Fibroblast of lung (primary cell): ENCODE measurements at places on chromosomes 16 and 17. TPM values are rescaled to one million over a fixed set of nuclear protein-coding genes. Genes with fewer than 3 reads are reported as not detected.
A peak's percentile ranks its signal among the peaks of the same experiment; 100 is the strongest.

- no peak for DNase-seq
Observed at GRCh38 chr17:1786708-1787107, 24.8 kb downstream of the SERPINF1 start.

DNA sequence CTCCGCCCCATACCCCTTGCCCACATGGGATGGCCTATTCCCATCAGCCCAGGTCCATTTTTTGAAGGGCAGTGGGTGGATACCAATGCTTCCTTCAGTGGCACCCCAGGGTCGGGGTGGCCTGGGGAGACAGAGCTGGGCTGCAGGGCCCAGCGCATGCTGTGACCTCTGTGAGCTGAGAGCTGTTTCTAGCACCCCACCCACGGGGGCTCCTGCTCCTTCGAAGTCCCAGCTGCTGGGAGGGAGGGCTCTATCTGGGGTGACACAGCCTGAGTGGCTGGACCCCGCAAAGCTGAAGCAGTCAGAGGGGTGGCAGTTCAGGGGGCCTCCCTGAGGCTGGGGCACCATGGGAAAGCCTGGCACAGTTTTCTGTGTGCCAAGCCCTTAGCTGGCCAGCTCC, 10.7 kb downstream of the PAM16 start:
- no peak for DNase-seq

DNA sequence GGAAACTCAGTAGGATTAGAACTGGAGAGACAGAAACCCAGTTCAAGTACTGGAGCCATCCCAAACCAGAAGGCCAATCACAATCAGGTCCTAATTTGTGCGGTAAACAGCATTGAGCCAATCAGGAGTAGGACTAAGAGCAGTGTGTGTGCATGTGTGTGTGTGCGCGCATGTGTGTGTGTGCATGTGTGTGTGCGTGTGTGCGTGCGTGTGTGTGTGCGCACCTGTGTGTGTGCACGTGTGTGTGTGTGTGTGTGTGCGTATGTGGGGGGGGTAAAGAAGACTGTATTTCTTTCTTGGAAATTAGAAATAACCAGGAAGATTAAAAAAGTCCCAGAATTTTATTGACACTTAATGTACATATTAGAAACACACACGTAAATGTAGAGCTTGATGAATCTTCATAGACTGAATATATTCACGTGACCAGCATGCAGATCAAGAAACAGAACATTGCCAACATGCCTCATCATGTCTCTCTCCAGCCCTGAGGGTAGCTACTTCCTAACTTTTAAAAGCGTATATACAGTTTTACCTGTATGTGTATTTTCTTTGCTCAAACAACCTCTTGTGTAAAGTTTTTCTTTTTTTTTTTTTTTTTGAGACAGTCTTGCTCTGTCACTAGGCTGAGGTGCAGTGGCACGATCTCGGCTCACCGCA, 919 bp upstream of the DHRS7C start:
- DNase-seq = no peak

GRCh38 chr16:55015181-55015913, 84.7 kb downstream of the IRX5 start:
- DNase-seq = no peak

DNA sequence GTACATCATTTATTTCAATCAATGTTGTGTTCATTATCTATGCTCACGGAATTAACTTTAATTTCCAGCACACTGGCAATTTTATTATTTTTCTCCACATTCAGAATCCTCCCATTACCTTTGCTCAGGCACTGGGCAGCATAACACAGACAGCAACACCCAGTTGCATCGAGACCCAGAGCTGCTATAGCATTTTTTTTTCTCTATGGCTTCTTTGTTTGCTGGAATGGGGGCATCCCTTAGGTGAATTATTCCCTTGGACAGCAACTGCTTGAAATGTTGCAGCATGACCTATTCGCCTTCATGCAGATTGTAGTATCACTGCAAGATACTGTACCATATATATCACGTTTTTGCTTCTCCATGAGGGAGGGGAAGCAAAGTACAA, 88.8 kb downstream of the CHD9NB start:
- DNase-seq = no peak

- no peak for DNase-seq
Observed at GRCh38 chr16:11024333-11025053, 80.1 kb downstream of the CLEC16A start.

DNA sequence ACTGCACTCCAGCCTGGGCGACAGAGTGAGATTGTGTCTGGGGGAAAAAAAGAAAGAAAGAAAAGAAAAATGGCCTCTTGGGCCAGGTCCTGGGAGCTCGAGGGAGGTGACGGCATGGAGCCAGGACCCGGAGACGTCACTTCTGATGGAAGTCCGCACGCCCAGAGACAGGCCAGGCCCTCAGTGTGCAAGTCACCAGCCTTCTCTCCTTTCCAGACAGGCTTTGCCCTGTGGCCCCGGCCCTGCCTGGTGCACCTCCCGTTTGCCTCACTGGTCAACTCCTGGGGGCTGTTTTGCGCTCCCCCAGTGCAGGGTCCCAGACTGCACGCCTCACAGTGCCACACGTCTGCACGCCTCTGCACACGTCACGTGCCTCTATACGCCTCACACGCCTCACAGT, 44.1 kb downstream of the CBFA2T3 start:
- no peak for DNase-seq

DNA sequence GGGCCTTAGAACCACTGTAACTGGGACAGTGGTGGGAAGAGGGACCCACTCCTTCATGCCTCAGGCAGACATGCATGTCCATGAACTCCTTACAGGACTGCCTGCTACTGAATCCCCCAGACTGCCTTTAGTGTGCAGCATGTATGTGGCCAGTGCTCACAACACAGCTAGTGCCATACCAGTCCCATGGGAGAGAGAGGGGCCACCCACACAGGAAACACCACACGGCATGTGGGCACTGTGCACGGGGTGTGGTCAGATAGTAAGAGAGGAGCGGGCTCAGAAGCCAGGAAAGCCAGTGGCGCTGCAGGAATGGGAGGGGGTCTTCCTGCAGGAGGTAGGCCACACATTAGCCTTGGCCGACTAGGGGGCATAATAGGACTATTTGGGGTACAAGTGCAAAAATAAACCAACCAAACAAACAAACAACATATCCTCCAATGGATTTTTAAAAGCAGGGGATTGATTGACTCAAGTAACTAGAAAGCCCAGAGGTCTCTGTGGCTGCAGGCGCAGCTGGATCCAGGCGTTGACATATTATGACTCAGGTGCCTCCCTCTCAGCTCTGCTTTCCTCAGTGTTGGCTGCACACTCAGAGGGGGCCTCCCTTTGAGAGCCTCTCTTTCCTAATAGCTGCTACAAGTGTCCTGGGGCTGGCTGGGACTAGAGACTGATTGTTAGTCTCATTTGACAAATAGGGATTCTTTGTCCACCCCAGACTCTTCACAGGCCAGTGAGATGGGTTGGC, 104.4 kb downstream of the AMFR start:
- no peak for DNase-seq

GRCh38 chr16:54935266-54935968, 4.8 kb downstream of the IRX5 start:
- DNase-seq = peak; percentile 28

DNA sequence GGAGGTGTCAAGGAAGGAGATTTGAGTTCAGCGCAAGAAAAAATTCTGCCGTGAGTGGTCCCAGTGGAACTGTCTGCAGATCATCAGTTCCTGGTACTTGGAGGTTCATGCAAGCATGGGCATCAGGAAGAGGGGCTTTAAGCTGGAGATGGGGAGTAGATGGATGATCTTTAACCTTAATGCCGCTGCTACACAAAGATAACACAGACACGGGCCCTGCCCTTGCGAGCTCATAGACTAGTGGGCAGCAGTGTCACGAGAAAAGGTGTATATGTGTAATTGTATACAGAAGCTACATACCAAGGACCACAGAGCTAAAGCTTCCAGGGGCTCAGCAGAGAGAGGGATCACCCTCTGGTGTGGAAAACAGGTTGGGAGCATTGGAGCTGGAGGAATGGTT, 33.6 kb downstream of the PRSS54 start:
- no peak for DNase-seq

GRCh38 chr17:29930409-29931010, 482 bp upstream of the SSH2 start:
- DNase-seq = no peak

- DNase-seq = peak; percentile 73
Observed at GRCh38 chr16:66549284-66550131, at the start of gene TK2. TSS of gene TK2 (minus strand) at chr16:66550122. CDS start at chr16:66550061, 61 bp downstream.

Gene SPATA32
- not detected in 2 replicates for total RNA-seq

DNA sequence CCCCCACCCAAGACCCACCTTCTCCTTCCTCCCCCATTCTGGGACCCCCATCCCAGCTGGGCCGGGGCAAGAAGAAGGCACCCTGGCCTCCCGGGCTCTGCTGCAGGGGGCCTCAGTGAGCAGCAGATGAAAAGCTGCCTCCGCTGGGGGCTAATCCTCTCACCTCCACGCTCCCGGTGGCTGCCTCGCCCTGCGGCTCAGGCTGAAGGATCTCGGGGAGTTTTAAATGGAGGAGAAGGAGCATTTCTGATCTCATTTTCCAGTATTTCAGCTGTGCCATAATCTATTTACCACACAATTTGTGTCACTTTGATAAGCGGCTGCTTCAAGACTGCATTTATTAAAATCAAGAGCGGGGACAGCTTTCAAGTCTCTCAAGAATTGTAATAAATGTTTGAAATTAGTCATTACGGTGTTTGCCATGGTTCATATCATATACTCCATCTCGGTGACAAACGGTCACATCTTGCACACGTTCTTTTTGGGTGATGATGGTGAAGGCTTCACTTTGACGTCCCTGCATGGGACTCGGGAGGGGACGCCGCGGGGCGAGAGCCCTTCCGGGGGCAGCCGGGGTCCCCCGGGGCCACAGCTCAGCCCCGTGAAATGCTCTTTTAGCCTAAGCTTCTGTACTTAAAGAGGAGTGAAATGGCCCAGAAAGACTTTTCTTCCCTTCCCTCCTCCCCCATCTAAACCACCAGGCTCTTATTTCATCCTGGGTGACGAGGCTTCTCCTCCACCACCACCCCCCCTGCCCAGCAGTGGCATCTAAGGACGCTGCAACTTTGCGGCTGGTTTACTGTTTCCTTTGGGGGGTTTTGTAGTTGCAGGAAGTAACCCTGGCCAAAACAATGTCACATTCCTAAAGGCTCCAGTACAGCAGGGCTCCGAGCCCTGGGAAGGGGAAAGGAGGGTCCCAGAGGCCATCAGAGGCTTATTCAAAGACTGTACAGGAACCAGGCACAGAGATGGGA, 313.1 kb upstream of the TNRC6C start:
- peak; percentile 15 for DNase-seq

GRCh38 chr16:31016018-31016417, 5.6 kb upstream of the STX1B start:
- DNase-seq = no peak

Gene CRYM
- total RNA-seq = 0.26 and 0.50 TPM in 2 replicates

Gene ADAD2
- not detected in 2 replicates for total RNA-seq

- no peak for DNase-seq
Observed at GRCh38 chr16:82282662-82283061, 112.6 kb upstream of the MPHOSPH6 start.

GRCh38 chr16:14405611-14406537, 224.2 kb downstream of the PARN start:
- DNase-seq = no peak

Gene CD300LB
- not detected in 2 replicates for total RNA-seq

Gene CACNG4
- total RNA-seq = not detected in 2 replicates

Gene ACSM2B
- total RNA-seq = not detected in 2 replicates

GRCh38 chr17:29504711-29505110, 62.1 kb downstream of the ABHD15 start:
- DNase-seq = peak; percentile 46

- peak; percentile 49 for DNase-seq
Observed at GRCh38 chr17:31579265-31579664, 187.8 kb downstream of the RAB11FIP4 start.
